Left colon (tissue), 2 donors: ENCODE measurements at places on chromosomes 1 and 21. TPM values are rescaled to one million over a fixed set of nuclear protein-coding genes. Genes with fewer than 3 reads are reported as not detected.

Gene FAM229A
- 8.9 TPM for total RNA-seq

Gene GJA9
- 1.4 TPM for total RNA-seq

Gene CYP4Z1
- total RNA-seq, result 0.14 TPM

Gene AXDND1
- total RNA-seq, result 3.8 TPM

Gene KRTAP10-8
- total RNA-seq, result not detected

Gene SEMA6C
- total RNA-seq, result 2.8 TPM

Gene PANK4
- 29.4 TPM for total RNA-seq

Gene UBE2U
- total RNA-seq, result not detected
